Heart left ventricle (tissue), 16 donors: ENCODE measurements at places on chromosomes 3 and 15. TPM values are rescaled to one million over a fixed set of nuclear protein-coding genes. Genes with fewer than 3 reads are reported as not detected.

The TRPM1 gene
- not detected for total RNA-seq

The CA12 gene
- total RNA-seq = 0.29 TPM

The ROPN1 gene
- total RNA-seq = 0.67 TPM

The ATP13A5 gene
- total RNA-seq = not detected

The EFL1 gene
- 18.7 TPM for total RNA-seq

The NANOGP8 gene
- 0.47 TPM for total RNA-seq

The UROC1 gene
- not detected for total RNA-seq

The TERC gene
- total RNA-seq = 1.1 TPM

The SLCO2A1 gene
- total RNA-seq = 13.9 TPM

The SLC27A2 gene
- not detected for total RNA-seq

The CAND2 gene
- 87.5 TPM for total RNA-seq

The SLC35A5 gene
- 28.8 TPM for total RNA-seq

The CCDC54 gene
- total RNA-seq = not detected

The CFAP100 gene
- total RNA-seq = not detected

The TGM5 gene
- not detected for total RNA-seq

The MCTP2 gene
- total RNA-seq = 6.7 TPM

The TPRG1 gene
- 2.6 TPM for total RNA-seq

The ADIPOQ gene
- total RNA-seq = 10.2 TPM

The IL5RA gene
- total RNA-seq = not detected

The ZNF860 gene
- not detected for total RNA-seq

The MESP2 gene
- not detected for total RNA-seq

The HSPBAP1 gene
- total RNA-seq = 4.8 TPM

The LIPC gene
- total RNA-seq = not detected

The AP3B2 gene
- total RNA-seq = 0.60 TPM

The CORO2B gene
- total RNA-seq = 5.0 TPM

The ESYT3 gene
- total RNA-seq = 2.0 TPM

The TLR9 gene
- 0.65 TPM for total RNA-seq

The DUOX1 gene
- 0.86 TPM for total RNA-seq

The TEX55 gene
- total RNA-seq = not detected

The AQR gene
- total RNA-seq = 9.0 TPM

The GREM1 gene
- total RNA-seq = 2.3 TPM

The PPIB gene
- total RNA-seq = 86.5 TPM

The SPSB4 gene
- 8.9 TPM for total RNA-seq
